ENCODE measurements at places on chromosomes 1 and 21.

GRCh38 chr21:29696937-29697336 is 242.9 kb downstream of the GRIK1 start:
- no peak for DNase-seq

GRCh38 chr1:211532088-211532444 is 40.1 kb upstream of the RD3 start:
- DNase-seq = no peak

- no peak for DNase-seq
Measured at GRCh38 chr21:43355925-43356289, 71.0 kb downstream of the SIK1 start.

DNA sequence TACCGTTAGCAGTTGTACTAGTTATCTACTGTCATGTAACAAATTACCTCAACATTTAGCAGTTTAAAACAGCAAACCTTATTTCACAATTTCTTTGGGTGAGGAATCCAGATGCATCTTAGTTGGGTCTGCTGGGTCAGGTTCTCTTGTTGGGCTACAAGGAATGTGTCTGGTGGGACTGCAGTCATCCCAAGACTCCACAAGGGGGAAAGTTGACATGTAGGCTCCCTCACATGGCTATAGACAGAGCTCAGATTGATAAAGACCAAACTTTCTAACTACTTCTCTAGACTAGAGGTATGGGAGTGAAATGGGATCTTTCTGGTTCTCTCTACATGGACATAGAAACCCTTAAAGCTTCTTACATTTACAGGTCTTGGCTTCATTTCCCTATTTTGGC is 160.9 kb downstream of the UCK2 start:
- DNase-seq = no peak

- no peak for DNase-seq
Measured at GRCh38 chr1:114671011-114671938, 1.4 kb upstream of the DENND2C start.

DNA sequence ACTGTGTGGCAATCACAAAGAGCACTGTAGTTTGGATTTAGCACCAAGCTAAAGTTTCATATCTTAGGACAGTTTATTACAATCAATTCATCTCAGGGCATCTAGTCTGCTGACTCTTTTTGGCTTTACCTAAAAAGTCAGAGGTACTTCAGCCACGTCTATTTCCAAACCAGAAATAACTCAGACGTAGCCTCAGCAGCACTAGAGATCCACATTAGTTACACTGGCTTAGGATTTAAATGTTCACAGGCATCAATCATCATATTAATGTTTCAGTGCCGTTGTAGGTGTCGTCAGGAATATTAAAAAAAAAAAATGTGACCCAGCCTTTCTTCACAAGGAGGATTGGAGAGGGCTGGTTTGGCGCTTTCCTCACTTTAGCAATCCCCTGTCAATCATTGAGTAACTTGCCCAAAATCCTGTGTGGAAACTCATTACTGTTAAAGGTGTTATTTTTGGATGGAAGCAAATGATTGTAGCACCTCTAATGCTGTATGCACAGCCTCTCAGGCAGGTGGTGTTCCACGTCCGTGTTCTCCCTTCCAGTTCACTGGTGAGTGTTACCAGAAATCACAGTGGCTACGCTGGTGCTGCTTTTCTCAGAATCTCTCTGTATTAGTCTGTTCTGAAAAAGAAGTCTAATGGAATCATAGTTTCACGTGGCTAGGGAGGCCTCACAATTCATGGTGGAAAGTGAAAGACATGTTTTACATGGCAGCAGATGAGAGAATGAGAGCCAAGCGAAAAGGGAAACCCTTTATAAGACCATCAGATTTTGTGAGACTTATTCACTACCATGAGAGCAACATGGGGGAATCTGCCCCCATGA is 45.4 kb downstream of the NEK7 start:
- DNase-seq = no peak

- DNase-seq = no peak
Measured at GRCh38 chr21:43983390-43983789, 28.7 kb upstream of the TRAPPC10 start.

DNA sequence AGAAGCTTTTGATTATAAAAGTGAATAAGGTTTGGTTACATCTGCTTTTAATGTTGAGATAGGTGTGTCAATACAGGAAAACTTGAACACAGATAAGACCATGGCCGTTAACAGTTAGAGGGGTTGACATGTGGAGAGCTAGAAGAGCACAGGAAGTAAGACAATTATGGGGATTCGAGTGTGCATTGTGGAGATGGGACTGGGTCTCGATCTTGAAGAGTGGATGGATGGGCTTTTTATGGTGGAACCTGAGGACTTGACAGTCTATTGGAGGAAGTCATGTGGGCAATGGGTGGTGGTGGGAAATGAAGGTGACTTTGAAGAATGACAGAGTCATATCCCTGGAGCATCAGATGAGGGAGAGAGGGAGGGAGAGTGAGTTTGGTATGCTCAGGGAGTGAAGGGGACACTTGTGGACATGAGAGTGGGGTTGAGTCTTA is 12.1 kb downstream of the DYRK1A start:
- no peak for DNase-seq

GRCh38 chr1:172071746-172072145 is 230.4 kb downstream of the DNM3 start:
- no peak for DNase-seq

DNA sequence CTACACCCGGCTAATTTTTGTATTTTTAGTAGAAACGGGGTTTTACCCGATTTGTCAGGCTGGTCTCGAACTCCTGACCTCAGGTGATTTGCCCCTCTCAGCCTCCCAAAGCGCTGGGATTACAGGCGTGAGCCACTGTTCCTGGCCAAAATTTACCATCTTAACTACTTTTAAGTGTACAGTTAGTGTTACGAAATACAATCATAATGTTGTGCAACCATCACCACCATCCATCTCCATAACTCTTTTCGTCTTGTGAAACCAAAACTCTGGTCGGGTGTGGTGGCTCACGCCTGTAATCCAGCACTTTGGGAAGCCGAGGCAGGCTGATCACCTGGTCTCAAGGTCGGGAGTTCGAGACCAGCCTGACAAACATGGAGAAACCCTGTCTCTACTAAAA is 14.1 kb upstream of the ZBTB40 start:
- no peak for DNase-seq

- no peak for DNase-seq
Measured at GRCh38 chr1:9422321-9422720, 116.9 kb upstream of the SLC25A33 start.

DNA sequence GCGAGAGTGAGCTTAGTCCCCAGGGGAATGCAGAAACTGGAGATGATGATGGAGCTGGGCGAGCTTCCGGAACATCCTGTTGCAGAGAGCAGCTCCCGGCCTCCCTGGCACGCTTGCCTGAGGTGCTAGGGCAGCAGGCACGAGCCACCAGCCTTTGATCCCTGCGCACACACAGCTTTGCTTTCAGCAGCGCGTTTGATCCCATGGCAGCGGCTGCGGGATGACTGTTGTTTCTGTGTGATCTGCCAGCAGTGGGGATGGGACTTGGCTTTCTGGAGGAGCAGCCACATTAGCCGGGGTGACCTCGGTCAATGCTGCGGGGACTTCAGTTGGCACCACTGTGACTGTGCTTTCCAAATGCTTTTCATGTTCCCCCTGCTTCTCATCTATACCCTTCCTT is 193.2 kb downstream of the KAZN start:
- DNase-seq = no peak

DNA sequence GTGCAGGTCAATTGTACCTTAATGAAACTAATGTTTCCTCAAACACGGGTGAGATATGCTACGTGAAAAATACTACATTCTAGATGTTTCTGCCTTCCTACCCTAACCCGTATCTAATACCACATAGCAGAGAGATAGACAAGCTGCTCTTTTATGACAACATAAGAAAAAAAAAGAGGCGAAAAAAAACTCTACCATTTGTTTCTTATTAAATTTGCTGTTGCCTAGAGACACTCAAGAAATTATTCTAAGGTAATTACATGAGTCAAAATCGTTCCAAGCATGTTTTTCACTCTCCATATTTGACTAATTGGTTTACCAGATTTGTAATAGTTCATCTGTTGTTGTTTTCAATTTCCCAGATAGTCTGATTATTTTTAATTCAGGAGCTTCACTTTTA is 27.4 kb downstream of the PALMD start:
- no peak for DNase-seq

GRCh38 chr1:65206836-65207235 is 58.8 kb downstream of the AK4 start:
- no peak for DNase-seq

- DNase-seq = peak; percentile 71
Measured at GRCh38 chr1:228664399-228664914, 70.8 kb upstream of the RHOU start.

DNA sequence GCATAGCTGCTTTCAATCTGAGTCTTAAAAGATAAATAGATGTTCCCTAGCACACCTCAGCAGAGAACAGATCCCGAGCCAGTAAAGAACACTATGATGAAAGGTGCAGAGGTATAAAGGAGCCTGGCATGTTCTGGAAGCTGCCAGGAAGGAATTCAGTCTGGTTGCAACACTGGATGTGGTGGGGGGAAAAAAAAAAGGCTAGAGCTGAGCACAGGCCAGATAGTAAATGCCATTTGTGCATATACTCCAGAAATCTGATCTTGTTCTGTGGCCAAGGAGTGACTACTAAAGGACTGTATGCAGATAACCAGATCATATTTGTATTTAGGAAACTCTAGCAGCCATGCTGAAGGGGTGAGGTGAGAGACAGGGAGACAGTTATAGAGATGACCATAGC is 240.3 kb downstream of the VAV3 start:
- DNase-seq = no peak

DNA sequence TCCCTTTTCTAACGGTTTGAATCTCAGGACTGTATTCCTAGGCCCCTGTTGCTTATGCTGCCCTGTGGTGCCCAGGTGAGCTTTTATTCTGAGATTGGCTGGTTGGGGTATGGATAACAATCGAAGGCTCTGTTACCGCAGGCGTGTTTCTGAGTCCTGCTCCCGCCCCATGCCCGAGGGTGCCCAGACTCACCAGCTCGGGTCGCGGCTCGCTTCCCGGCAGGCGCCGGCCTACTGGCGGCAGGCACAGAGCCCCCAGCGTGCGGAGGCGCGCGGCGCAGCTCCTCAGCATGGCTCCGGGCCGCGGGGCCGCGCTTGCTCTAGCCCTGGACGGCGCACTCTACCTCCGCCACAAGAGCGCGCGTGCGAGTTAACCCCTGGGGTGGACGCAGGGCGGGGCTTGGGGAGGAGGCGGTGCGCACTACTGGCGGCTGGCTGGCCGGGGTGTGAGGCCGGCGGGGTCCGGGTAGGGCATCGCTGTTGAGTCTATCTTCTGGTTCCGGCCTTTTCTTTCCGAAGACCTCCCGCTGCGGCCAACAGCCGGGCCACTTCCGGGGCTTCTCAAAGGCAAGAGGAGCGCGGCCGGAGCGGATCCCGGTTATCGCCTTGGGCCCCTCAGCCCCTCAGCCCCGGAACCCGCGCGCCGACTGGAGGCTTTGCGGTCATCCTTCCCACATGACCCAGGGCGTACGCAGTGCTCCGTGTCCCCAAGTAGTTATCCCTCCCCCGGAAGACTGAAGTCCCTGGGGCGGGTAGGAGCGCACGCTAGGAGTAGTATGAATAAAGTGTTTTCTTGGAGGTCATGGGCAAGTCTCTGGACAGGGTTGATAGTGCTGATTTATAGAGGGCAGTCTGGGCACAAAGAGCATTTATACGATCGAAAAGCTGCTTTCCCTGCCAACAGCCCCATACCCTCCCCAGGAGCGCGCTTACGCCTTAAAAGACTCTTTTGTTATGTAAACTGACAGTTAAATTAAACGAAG is at the start of gene THEM4:
Gene THEM4, minus strand, starts transcription at position 345 of the 983 bp plus-strand sequence. Its CDS starts 53 bp downstream, at position 292.
- DNase-seq = peak; percentile 75

- no peak for DNase-seq
Measured at GRCh38 chr21:35885942-35886541, 174.3 kb downstream of the SETD4 start.

DNA sequence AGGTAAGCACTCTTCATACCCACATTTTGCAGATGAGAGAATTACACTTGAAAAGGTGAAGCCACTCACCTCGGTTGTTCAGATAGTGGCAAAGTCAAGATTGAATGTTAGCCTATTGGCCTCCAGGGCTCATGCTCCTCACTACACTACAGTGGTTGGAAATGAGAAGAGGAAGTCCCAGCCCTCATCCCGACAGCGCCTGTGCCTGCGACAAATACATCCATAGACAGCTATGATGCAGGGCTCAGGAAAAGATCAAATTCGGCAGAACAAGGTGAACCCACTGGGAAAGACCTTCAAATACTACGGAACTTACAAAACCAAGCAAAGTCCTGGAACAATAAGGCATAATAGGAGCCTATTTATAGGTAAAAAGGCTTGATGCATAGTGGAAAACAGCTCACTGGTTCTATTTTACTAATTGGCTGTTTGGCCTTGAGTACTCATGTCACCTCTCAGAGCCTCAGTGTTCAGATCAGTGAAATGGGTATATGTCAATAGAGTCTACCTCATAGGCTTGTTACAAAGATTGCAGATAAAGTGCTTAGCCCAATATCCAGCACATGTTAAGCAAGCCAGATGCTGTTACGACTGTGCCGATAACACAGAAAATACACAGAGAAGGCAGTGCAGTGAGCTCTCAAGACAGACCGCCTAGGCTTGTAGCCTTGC is 3.5 kb downstream of the SPOCD1 start:
- DNase-seq = no peak

- DNase-seq = no peak
Measured at GRCh38 chr1:211606914-211607753, 28.2 kb upstream of the SLC30A1 start.

DNA sequence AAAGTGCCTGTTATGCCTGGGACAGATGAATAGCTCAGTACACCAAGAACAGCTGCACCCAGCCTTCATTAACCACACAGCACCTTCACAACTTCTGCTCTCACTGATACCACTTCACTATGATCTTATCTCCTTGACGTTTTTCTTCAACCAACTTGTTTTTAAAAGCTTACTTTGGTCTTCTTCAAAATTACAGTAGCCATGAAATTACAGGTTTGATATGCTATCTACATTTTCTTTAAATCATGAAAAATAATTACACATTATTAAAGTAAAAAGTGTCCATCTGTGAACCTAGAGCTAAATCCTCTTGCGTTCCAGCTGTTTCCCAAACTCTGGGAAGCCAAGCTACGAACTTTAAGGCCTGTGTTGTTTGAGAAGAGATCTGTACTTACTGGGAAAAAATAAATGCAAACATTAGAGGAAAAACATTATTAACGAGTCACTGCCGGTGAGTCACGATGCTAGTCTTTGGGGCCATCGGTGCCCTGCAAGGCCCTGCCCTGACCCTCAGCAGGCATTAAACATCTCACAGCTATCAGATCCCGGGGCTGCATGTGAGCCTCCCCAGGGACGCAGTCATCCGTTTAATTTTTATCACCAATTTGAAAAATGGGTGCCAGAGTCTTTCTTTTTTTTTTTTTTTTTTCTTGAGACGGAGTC is 56.3 kb upstream of the GPR153 start:
- no peak for DNase-seq

GRCh38 chr1:226566234-226566633 is 17.7 kb downstream of the STUM start:
- DNase-seq = no peak

- DNase-seq = no peak
Measured at GRCh38 chr1:198278943-198279342, 122.1 kb downstream of the NEK7 start.

- no peak for DNase-seq
Measured at GRCh38 chr1:115969509-115969908, 6.8 kb upstream of the SLC22A15 start.
